Mesenteric fat pad (tissue), 1 donor: ENCODE measurements at places on chromosomes 6 and 20. TPM values are rescaled to one million over a fixed set of nuclear protein-coding genes. Genes with fewer than 3 reads are reported as not detected.

The TPBG gene
- 15.0 TPM for total RNA-seq

GRCh38 chr6:101110814-101111213 lies 229.7 kb upstream of the ASCC3 start:
- no peak for DNase-seq

DNA sequence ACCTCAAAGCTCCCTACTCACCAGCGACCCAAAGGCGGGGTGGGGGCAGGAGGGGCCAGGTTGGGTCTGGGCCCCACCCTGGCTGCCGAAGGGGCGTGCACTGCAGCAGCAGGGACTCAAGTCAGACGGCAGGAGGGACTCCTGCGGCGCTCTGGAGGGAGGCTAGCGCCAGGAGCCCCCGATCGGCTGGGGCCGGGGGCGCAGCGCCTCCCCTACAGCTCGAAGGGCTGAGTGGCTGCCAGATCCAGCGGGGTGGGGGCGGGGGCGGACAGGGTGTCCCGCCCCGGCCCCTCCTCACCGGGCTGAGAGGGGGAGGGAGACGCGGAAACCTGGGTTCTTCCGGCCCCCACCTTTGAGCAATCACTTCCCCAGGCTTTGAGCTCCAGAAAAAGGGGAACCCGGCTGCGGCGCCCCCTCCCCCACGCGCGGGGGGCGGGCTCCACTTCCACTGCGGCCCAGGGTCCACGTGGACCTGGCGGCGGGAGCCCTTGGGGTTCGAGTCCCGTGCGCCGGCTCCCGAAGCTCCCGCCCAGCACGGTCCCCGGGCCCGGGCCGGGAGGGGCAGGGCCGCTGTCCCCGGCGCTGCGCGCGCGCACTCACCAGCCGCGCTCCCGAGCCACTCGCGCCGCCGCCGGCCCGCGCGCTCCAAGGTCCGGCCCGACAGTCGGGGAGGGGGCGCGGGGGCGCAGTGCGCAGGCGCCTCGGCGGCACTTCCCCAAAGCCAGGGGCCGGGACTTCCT lies at the start of gene RGS19:
RGS19 (minus strand) TSS at position 246 of the 740 bp plus-strand sequence. CDS start 2,632 bp downstream, outside the sequence.
- peak; percentile 94 for DNase-seq

The GCNT2 gene
- 3.0 TPM for total RNA-seq

The OR2H2 gene
- total RNA-seq = not detected

GRCh38 chr6:30792786-30793185 lies 48.4 kb upstream of the IER3 start:
- no peak for DNase-seq

- no peak for DNase-seq
Observed at GRCh38 chr6:88722686-88723085, 240.7 kb downstream of the RNGTT start.

DNA sequence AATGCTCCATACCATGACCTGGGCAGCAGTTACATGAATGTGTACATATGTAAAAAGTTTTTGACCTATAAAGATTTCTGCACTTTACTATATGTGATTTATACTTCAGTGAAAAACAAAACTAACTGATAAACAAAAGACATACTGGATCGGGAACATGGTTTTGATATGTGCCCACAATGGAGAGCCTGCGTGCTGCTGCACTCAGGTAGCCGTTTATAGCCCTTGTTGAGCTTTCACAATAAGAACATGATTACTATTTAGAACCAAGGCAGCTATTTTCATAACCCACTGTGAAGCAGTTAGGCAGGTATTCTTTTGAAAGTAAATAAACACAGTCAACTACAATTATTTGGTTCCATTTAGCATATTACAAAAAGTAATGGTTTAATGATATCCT lies 195.9 kb upstream of the RAB32 start:
- DNase-seq = no peak

DNA sequence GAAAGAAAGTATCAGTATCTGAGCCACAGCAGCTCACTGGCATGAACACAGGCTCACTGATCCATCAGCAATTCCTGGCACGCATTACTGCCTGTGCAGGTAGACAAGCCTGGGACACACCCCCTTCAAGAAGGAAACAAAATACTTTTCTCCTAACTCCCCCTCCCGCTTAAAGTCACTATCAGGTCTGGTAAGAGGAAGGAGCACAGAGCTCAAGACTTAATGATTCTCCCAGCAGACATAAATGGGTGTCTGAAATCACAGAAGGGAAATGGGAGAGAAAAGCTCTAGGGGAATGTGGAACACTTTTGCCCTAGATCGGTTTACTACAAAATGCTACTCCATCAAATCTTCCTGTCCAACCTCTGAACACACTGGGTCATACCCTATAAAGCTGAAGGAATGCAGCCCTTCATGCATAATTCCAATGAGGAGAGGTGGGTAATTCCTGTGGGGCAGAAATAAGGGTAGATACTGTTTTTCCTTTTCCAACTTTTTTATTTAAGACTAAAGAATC lies at the start of gene ADGRF1:
ADGRF1 (minus strand) TSS at position 58 of the 517 bp plus-strand sequence. CDS start 13,271 bp downstream, outside the sequence.
- no peak for DNase-seq

DNA sequence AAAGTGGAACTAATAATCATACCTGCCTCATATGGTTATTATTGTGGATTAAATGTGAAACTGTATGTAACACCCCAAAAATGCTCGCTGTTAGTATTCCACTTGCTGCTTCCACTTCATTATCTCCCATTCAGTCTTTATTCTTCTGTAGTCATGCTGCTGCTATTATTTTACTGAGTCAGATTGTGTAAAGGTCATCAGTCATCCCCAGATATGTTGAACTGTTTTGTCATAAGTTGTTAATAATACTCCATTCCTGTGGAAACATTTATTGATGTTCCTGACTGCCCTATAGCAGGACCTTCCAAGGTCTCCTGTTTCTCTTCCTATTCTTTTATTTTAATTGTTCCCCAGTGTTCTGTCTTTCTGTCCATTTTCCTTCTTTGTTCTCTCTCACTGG lies 1148.3 kb downstream of the EPHA7 start:
- DNase-seq = no peak

- DNase-seq = no peak
Observed at GRCh38 chr6:145012039-145012662, 723.2 kb downstream of the EPM2A start.

GRCh38 chr20:52524861-52525260 lies 333.3 kb upstream of the ZFP64 start:
- no peak for DNase-seq

DNA sequence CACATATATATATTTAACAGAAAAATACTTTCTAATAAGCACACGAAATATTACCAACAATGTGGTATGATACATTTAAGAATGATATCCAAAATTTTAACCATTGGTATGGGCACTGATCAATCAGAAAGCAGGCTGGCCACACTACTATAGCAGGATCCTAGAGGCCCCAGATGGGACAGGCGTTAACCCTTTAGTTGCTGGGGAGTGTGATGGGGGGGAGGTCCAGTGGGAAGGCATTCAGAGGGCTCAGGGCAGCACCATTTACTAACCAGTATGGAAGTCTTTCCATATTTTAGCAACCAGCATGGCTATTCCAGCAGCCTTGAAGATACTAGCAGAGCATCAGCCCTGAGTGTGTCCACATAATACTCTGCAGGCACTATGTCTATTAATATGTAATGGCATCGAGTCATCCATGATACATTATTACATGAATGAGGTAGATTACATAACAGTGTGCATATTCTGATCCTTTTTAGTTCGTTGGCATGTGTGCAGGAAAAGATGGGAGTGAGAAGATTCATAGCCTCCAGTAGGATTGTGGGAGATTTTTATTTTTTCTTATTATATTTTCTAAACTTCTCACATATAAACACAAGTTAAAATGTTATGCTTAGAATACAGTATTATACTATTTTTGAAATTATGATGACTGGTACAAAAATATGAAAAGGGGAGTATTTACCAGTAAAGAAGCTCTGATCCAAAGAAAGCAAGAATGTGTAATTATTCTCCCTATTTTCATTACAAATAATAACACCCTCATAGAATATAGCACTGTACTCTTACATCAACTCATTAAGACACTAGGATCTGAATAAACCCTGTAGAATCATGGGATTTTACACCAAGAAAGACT lies 78.9 kb downstream of the FAM217A start:
- DNase-seq = no peak

The CASP8AP2 gene
- total RNA-seq = 12.4 TPM

GRCh38 chr6:116390581-116390980 lies 19.8 kb downstream of the DSE start:
- DNase-seq = no peak

The GFRAL gene
- not detected for total RNA-seq

The PCK1 gene
- 331 TPM for total RNA-seq

The SMPDL3A gene
- 7.4 TPM for total RNA-seq

- DNase-seq = no peak
Observed at GRCh38 chr6:19869464-19869863, 32.3 kb downstream of the ID4 start.

DNA sequence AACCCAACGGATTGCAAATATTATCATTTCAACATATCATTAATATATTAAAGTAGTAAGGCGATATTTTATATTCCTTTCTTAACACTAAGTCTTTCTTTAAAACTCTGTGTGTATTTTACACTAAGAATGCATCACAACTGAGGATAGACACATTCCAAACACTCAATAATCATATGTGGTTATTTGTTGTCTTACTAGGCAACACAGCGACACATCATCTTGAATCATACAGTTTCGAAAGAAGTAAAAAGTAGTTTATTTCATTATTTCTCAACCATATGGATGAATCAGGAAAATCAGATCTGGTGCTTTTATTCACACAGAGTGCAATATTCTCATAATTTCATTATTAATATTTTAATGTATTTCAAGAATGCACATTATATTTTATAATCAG lies 662.4 kb downstream of the EPHA7 start:
- DNase-seq = no peak

GRCh38 chr20:60470366-60470765 lies 512.1 kb downstream of the CDH26 start:
- no peak for DNase-seq

The ETV7 gene
- 0.29 TPM for total RNA-seq

DNA sequence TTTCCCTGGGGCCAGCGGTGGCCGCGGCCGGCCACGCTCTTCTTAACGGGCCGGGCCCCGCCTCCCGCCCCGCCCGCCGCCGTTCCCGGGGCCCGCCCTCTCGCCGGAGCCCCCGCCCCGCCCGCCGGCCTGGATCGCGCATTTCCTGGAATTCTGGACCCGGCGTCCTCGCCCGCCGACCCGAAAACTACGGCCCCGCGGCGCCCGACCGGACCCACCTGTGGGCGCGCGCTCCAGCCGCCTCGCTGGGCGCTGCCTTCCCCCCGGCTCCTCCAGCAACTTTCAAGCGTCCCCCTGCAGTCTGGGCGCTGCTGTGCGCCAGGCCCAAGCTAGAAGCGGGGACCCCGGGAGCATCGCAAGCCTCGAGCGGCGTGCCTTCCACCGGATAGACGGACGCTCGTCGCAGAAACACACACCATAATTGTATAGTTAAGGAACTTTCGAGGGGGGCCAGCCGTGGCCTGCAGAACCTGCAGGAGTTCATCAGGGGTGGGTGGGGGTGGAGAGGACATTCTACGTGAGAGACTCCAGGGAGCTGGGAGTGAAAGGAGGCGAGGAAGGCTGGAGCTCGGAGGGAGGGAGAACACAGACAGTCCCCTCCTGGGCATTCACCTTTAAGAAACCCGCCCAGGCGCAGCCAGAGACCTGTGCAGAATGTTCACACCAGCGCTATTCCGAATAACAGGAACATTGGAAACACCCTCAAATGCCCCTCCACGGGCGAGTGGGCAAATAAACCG lies at the start of gene ADA:
ADA (minus strand) TSS at position 16 of the 740 bp plus-strand sequence. CDS start 92 bp downstream, outside the sequence.
- no peak for DNase-seq

DNA sequence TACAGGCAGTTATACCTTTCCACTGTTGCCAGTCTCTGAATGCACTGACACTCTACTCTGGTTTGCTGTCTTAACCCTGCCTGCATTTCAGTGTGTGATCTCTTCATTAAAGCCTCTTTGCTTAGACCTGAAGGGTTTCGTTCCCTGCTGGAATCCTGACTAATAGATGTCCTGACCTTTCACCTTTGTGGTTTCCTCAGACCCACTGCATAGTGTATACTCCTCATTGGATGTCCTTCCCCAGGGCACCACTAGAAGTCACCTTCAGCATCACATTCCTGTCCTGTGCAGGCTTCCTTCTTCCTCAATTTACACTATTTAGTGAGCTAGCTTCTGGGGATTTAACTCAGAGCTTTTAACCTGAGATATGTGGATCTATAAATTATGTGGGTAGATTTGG lies 120.6 kb downstream of the RCAN2 start:
- DNase-seq = no peak

DNA sequence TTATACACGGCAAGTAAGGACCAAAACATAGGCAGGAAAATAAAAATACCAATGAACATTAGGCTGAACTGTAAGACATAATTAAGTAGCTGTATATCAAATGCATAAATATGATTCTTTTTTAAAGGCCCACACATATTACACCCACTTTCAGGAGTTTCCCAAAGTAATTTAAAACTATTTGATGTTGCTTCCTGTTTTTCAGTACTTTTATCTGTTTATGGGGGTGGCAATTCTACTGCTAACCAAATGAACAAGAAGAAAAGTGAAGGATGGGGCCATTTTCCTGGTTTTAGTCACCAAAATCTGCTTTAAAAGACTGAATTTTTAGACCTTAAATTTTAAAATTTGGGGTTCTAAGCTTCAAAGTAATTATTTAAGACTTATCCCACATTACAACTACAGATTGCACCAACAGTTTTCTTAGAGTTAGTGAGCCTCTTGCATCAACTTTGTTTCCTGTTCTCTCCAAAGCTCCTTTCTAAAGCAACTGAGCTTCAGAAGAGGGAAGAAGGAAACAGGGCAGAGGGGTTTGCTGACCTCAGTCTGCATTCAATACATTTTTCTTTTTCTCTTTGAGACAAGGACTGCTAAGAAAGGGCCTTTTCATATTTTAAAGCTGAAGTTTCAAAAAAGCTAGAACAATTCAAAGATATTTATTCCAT lies 191.0 kb downstream of the BACH2 start:
- no peak for DNase-seq

DNA sequence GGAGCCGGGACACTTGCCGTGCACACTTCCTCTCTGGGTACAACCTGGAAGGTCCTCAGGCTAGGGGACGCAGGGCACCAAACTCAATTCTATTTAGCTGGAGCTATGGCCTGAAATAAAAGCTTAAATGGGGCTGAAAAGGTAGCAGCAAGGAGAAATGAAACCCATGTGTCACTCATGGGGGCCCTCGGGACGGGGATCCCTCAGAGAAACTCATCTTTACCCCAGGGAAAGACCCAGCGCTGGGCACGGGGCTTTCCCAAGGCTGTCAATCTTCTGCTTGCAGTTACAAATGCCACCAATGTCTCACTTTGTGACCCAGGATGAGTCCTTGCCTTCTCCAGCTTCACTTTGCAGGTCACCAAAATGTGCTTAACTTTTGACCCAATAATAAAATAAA lies 16.5 kb downstream of the SNAI1 start:
- no peak for DNase-seq

The PPIL6 gene
- total RNA-seq = 2.3 TPM
